Lower lobe of right lung (tissue), 2 donors: ENCODE measurements at places on chromosomes 2 and 18.

DNA sequence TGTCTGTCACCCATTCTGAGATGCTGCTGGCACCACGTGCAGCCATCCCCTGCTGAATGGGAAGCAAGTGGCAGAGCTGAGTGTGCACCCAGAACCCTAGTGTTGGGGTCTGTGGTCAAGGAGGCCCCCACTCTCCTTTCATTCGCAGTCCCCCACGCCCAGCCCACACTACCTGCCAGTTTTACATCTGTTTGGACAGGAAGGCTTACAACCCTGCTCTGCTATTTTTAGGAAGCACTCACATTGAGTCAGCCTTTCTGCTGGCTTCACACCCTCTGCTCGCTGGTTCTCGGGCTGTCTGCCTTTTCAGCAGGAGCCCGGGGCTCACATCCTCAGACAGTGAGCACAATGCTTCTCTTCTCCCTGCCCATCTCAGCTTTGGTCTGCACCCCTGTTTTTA lies 10.7 kb upstream of the ADCY3 start:
- DNase-seq = no peak

DNA sequence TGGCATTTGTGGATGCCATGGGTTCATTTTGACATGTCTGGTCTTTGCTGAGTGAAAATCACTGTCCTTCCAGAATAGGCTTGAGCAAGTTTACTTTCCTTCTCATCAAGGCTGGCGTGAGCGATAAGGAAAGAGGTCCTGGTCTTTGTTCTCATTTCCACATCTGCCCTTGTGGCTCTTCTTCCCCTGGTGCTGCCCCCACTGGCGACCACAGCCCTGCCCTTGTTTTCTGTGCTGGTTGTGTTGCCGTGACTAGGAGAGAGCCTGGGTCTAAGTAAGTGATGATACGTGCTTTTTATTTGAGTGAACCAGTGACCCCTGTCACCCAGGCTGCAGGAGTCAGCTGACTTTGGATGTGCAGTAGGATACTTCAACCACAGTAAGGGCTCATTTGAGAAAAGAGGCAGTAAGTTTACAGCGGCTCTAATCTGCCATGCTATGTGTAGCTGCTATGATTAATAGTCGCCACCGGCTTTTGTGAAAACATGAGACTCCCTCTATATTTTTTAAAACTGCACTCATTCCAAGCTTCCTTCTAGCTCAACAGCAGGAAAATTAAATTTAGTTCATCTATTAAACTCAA lies 441.7 kb downstream of the RNF144A start:
- DNase-seq = no peak

- DNase-seq = no peak
Observed at GRCh38 chr2:54635554-54636152, 87.8 kb upstream of the EML6 start.

- DNase-seq = no peak
Observed at GRCh38 chr2:190723397-190724090, 74.7 kb downstream of the NAB1 start.

GRCh38 chr2:2116657-2117056 lies 214.4 kb downstream of the MYT1L start:
- DNase-seq = no peak
